ENCODE measurements at places on chromosomes 7 and 10.

- no peak for DNase-seq
These were observed 68.5 kb downstream of the CXCL12 start for GRCh38 chr10:44316187-44316921.

GRCh38 chr10:100748231-100749058, 3.1 kb downstream of the PAX2 start:
- no peak for DNase-seq

GRCh38 chr10:113754768-113755167, 3.3 kb downstream of the PLEKHS1 start:
- no peak for DNase-seq

GRCh38 chr10:128373071-128373749, 247.0 kb upstream of the MKI67 start:
- no peak for DNase-seq

GRCh38 chr7:137755846-137756651, 90.7 kb downstream of the DGKI start:
- DNase-seq, result no peak

DNA sequence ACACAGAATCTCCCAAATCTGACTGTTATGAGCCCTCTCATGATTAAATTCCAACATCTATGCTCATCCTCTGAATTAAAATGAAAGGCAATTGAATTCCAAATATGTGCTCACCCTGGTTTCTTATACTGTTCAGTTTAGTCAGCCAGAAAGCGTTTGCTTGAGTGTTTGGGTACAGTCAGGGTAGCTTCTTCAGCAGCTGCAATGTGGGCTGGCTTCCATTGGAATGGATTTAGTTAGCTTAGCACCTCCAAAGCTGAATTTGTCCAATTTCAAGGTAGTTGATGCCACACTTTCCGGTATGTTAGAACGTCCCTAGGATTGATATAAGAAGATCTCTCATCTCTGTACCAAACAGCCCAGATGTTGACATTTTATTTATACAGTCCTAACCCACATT, 9.3 kb downstream of the KLHL7 start:
- peak; percentile 70 for DNase-seq

DNA sequence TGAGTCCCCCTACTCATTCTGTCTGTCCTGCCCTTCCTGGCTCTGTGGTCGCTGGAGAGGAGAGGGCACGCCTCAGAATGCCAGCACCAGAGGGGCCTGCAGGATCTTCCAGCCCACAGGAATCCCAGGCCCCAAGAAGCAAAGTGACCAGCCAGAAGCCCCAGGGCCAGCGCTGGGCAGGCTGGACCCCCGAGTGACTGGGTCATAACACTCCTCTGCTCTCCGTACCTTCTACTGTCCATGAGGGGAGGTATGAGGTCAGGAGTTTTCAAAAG, 102.6 kb upstream of the GPR26 start:
- no peak for DNase-seq

- no peak for DNase-seq
These were observed 258.3 kb upstream of the IMMP2L start for GRCh38 chr7:111820621-111821020.

- no peak for DNase-seq
These were observed 453.2 kb downstream of the TNS3 start for GRCh38 chr7:47128700-47129099.

- no peak for DNase-seq
These were observed 8.9 kb upstream of the GJC3 start for GRCh38 chr7:99938296-99938695.

DNA sequence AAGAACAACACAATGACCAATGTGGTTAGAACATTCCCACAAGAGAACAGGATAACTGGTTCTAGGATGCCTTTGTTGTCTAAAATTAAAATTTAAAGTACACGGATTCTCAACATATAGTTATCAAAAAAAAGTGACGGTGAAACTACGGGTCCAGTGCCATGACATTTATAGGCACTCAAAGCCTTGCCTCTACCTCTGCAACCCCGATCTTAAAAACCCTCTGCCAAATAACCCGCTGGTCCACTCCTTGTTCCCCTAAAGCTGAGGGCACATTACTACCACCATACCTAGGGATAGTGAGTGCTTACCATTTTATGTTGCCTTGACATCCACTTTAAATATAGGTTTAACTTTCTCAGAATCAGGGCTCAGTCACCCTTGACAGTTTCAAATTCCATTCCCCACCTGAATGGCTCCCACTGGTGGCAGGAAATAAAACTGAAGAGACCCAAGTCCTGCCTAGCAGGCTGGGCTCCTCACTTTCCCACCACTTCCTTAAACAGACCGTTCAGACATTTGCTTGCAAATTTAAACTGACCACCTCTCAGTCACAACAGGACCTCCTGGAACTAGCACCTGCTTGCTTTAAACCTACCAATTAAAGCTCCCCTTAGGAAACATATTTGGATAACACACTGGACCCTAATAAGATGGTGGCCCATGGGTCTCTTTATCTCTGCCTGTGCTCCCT, 169.9 kb upstream of the ASAH2 start:
- peak; percentile 50 for DNase-seq

DNA sequence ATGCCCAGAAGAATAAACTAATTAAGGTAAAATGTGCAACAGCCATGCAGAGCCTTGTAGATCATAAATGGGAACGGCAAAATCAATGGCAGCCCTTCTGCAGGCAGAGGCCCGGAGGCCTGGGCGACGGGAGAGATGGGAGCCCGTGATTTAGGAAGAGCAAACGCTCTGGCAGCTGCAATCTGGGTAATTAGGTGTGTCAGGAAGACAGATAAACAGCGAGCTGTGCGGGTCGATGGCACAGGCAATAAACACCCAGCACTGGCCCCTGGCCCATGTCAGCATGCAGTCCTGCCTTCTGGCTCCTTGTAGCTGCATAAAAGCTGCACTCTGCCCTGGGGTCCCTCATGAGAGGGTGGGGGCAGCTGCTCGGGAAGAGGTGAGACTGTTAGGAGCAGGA, 78.0 kb downstream of the GOLGA7B start:
- DNase-seq, result no peak

DNA sequence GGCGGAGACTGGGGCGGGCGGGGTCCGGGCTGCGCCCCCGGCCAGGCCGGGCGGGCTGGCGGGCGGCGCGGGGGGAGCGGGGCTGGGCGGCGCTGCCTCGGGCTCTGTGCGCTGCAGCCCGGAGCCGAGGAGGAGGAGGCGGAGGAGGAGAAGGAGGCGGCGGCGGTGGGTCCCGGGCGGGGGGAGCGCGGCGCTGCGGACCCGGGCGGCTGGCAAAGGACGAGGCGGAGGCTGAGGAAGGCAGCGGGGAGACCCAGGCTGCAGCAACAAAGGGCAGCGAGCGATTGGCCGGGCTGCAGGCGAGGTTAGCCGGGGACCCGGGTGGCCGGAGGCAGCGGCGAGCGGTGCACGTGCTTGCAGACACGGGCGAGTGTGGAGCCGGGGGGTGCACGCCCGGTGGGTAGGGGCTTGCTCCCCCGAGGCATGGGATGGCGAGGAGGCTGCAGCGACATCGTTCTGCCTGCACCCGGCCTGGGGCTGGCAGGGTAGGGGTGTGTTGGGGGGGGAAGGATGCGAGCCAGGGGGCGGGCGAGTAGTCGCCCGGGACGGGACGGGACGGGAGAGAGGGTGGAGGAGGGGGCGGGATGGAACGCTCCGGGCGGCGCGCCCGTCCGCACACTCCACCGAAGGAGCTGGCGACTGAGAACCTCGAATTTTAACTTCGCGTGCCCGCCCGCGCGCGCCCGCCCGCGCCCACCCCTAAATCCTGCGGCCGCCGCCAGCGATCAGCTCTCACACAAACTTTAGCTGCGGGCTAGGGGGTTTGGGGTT, 844 bp upstream of the KAT6B start:
- peak; percentile 57 for DNase-seq

DNA sequence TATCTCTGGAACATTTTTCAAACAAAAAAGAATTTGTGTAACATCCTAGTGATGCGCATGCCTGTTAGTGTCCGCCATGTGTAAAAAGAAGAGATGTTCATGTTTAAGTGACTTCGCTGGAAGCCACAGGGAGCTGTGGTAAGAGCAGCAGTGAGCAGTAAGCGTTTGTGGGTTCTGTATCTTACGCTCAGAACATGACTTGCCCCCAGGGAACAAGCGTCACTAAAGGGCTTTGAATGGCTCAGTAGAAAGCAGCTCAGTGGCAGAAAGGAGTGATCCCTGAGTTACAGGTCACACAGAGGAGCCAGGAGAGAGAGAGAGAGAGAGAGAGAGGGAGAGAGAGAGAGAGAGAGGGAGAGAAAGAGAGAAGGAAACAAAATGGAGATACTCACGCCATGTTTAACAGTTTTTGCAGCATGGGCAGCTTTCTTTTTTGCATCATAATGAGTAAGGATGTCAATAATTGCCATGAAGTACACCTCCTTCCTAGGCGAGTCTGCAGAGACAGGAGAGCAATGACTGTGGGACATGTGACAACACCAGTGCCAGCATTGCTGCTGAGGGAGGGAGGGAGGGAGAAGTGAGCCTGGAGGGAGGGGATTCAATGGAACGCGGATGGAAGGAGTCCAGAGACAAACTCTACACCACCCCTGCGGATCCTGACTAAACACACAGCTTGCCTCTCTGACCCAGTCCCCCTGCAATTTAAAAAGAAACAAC, 174.6 kb downstream of the PIP4K2A start:
- DNase-seq, result no peak

DNA sequence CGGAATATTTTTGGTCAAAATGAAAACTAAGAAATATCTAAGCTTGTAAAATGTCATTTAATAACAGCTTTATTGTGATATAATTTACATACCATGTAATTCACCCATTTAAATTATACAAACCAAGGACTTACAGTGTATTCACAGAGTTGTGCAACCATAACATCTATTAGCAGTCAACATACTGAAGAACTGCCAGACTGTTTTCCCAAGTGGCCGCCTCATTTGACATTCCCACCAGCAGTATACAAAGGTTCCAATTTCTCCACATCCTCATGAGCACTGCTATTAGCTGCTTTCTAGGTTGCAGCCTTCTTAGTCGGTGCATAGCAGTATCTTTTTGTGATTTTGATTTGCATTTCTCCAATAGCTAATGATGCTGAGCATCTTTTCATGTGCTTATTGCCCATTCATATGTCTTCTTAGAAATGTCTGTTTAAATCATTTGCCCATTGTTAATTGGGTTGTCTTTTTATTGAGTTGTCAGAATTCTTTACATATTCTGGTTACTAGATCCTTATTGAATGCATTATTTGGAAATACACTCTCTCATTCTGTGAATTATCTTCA, 153.0 kb upstream of the FGFR2 start:
- DNase-seq, result no peak

- no peak for DNase-seq
These were observed 1.2 kb downstream of the CALML5 start for GRCh38 chr10:5497948-5498730.

DNA sequence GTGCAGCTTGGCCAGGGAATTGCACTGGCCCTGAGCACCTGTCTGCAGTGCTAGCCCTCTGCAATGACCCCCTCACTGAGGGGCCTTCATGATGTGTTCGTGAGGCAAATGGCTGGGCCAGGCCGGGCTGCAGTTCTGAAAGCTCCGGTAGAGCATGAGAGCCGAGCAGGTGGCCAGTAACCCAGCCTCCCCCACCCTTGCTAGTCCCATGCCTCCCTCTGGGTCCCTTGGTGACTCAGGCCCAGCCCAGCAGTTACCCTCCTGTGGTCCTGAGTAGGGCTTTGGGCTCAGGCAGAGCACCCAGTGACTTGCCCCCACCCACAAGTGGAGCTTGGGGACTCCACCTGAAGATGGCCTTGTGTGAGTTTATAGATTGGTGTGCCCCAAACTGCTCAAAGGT, 16.1 kb upstream of the CSGALNACT2 start:
- no peak for DNase-seq

- peak; percentile 61 for DNase-seq
These were observed 670 bp downstream of the TPK1 start for GRCh38 chr7:144835155-144835611.

DNA sequence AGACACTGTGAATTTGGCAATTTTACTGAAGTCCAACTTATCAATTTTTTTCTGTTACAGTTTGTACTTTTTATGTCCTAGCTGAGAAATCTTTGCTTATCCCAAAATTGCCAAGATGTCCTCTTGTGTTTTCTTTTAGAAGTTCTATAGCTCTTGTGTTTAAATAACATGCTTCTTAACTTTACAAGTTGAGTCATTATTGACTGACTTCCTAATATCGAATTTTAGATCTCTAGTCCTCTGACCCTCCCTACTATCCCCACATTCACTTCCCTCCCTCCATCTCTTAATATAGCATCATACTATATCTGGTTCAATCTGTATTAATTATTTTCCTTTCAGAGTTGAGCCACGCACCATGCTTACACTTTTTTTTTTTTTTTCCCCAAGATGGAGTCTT, 61.9 kb downstream of the MRPL32 start:
- DNase-seq, result no peak

- DNase-seq, result no peak
These were observed 35.0 kb upstream of the ATP6V0A4 start for GRCh38 chr7:138832966-138833365.

DNA sequence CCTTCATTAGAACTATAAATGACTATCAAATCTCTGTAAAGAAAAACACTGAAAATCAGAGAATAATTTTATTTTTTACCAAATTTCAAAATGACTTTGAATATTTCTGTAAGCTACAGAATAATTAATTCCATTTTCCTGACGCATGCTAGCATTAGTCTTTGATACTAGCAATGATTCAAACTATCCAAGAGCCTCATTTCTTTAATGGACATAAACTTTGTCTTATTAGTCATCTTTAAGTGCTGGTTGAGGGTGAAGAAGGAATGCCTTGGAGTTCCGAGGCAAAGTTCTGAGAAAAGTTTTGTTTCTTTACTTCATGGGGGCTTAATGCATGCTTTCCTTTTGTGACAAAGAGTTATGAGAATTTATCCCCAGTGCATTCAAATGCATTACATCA, 137.3 kb downstream of the AGMO start:
- DNase-seq, result peak; percentile 76

GRCh38 chr10:111824128-111824527, 359.4 kb downstream of the GPAM start:
- DNase-seq, result no peak

GRCh38 chr10:106440355-106440754, 724.2 kb downstream of the SORCS1 start:
- no peak for DNase-seq

GRCh38 chr7:100621554-100621953, 9.2 kb downstream of the MOSPD3 start:
- DNase-seq, result no peak

DNA sequence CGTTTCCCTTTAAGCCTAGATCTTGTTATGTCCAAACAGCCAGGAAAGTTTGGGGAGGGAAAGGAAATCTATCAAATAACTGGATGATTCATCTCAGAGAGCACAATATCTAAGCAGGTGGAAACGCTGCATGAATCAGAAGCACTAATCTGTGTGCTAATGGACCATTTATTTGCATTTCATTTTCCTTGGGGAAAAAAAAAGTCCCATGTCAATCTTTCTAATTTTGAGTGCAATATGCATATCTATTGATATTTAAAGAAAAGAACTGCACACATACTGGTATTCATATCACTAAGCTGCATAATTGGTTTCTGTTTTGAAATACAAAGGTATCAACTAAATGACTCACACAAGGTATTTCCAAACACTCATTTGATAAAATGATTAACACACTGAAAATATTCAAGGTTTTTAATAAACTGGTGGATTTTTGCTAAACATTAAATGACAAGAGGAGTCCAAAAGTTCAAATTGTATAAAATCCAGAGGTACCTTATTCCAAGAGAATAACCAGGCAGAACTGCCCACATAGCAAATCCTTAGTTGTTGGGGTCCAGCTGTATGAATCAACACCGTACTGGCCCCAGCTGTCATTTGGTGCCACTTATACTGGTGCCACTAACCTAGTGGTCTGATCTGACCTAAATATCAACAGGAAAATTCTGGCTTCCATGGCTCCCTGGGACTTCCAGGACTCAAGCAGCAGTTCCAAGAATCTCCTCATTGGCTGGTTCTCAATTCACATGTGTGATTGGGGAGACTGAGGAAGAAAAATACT, 122.2 kb upstream of the SP4 start:
- DNase-seq, result no peak

- no peak for DNase-seq
These were observed 123.2 kb downstream of the ANK3 start for GRCh38 chr10:60266513-60266912.
